Retinal pigment epithelial cell (primary cell): ENCODE measurements at places on chromosomes 2 and 18.

DNA sequence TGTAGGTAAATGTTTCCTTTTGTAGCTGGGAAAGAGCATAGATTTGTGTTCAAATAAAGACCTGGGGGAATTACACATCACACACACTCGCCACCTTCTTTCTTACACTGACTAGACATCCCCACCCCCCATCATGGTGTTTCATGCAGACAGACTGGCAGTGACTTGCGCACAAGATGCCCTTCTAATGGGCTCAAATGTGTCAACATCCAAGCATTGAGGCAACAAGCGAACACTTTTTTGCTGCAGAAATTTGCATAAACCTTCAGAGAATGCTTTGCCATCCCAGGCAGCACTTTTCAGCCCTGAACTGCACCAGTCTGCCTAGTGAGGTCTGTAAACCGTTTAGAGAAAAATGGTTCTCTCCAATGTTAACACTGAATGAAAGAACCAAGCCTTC is 4.5 kb downstream of the HOXD8 start:
- DNase-seq, result no peak

DNA sequence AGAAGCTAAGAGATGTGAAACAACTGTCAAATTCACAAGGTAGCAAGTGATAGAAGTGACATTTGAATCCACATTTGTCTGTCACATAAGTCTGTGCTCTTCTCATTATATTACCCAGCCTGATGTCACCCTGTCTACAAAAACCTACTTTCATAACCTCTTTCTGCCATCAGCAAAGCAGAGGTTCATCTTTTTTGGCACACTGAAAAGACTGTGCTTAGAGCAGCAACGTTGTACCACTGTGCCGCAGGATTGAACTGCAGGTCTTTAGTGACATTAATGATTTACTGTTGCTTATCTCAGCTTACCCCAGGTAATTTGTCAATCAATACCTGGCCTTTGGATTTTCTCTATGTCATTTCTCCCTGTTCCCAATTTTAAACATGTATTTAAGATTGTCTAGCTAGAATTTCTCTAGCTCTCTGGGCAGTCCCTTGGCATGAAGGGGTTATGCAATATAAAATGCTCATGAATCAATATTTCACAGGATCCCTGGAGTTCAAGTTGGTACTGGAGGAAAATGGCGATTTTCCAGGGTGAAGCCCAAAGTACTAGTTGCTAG is 31.4 kb upstream of the TDRD15 start:
- no peak for DNase-seq

DNA sequence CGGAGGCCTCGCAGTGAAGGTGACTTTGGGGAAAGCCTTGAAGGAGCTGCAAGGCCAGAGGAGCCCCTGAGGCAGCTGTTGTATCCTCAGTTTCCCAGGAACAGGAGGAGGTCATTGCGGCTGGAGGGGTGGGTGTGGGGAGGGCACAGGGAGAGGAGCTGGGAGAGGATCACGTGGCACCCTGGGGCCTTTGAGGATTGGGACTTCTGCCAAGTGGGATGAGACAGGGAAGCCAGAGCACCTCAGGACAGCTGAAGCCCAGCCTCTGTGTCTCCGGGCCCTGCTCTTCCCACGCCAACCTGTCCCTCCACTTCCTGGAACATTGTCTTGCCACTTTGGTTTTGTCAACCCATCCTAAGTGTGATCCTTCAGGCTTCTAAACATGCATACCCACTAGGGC is 19.4 kb upstream of the RRM2 start:
- DNase-seq, result no peak

DNA sequence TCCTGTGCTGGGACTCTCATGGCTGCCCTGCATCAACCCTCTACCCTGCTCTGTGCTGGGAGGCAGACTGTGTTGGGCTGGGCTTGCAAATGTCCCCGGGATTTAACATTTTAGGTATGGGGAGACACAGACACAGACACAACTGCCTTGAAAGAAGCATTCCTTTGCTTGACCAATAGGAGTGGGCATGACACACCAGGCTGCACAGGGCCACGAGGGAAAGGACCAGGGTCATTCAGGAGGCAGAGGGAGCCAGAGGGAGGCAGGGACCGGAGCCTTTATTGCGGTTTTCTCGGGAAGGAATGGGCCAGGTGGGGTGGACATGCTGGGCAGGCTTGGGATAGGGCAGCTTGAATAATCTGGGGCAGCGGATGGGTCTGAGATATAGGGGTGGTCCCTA is 238.7 kb upstream of the COPS8 start:
- DNase-seq, result no peak

DNA sequence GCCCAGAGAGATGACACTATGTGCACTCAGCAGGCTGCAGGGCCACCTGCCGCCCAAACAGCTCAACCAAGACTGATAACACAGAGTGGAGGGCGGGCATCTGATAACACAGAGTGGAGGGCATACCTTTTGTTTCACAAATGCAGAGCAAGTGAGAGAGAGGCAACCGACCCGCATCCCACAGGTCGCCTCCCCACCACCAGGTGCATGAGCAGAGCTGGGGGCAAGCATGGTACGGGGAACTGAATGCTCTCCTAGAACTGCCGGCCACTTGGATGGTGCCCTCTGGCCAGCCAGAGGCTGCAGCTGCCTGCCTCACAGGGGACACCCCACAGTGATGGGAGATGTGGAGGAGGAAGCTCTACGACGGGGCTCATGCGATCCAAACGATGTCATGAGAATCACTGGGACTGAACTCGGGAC is 49.5 kb downstream of the ANO7 start:
- DNase-seq, result no peak

GRCh38 chr2:125479143-125479636 is 1176.8 kb upstream of the GYPC start:
- DNase-seq, result no peak

GRCh38 chr2:220521551-220521950 is 894.1 kb downstream of the SLC4A3 start:
- DNase-seq, result no peak

- DNase-seq, result peak; percentile 69
Measured at GRCh38 chr18:5461041-5461440, 82.8 kb downstream of the EPB41L3 start.

- DNase-seq, result no peak
Measured at GRCh38 chr18:77069482-77069881, 63.1 kb downstream of the MBP start.

DNA sequence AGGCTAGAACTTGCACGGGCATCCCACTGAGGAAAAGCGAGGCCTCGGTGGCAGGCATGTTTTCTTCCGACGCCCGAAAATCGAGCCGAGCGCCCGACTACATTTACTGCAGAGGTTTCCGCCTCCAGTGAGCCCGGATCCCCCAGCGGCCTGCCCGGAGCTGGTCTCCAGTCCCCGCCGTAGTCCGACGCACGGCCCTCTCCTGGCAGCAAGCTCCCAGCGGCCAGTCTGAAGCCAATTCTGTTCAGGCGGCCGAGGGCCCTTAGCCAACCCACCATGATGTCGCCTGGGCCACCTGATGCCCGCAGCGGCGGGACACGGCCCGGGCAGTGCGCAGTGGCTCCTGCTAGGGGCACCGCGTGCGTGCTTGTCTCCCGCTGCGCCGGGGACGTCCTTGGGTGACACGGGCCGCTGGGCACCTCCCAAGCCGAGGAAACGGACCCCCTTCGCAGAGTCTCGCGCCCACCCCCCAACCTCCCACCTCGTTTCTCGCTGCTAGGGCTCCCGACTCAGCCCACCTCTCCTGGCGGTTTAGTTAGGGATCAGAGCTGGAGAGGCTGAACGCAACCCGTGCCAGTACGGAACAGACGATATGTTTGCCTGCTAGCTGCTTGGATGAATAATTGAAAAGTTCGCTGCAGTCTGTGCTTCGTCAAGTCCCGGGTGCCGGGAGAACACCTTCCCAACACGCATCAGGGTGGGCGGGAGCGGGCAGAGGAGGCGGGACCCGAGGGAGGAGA is 5.3 kb downstream of the ONECUT2 start:
- DNase-seq, result no peak

- no peak for DNase-seq
Measured at GRCh38 chr2:41973871-41974270, 74.0 kb upstream of the PKDCC start.

- DNase-seq, result no peak
Measured at GRCh38 chr2:85840091-85840490, 48.7 kb downstream of the ST3GAL5 start.

- no peak for DNase-seq
Measured at GRCh38 chr2:217517402-217517801, 485.4 kb downstream of the TNS1 start.

DNA sequence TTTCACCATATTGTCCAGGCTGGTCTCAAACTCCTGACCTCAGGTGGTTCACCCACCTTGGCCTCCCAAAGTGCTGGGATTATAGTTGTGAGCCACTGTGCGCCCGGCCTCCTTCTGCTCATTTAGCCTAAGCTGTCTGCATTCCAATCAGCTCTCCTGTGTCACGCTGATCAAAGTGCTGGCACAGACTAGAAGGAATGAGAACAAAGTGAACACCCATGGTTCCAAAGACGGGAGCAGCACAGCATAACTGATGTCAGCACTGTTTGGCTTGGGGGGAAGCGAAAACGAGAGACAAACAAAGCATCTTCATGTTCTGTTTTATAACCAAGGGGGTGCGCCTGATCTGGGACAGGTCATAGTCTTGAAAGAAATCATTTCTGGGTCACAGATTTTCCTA is 43.3 kb downstream of the DIPK1C start:
- no peak for DNase-seq

DNA sequence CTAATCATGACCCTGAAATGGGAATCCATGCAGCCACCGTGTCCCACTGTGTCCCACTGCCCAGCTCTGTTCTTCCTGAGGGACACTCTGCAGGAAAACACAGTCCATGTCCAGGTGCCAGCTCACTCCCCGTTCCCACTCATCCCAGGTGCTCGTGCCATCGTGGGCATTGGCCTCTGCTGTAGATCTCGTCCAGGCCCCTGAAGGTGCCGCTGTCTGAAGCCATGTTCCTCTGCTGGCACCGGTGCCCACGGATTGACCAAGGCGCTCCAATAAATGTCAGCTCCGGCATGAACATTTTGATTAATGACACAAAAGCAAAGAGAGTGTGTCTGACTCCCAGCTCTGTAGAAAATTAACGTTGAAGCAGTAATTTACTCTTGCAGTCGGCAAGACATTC is 280.1 kb upstream of the SALL3 start:
- DNase-seq, result no peak

DNA sequence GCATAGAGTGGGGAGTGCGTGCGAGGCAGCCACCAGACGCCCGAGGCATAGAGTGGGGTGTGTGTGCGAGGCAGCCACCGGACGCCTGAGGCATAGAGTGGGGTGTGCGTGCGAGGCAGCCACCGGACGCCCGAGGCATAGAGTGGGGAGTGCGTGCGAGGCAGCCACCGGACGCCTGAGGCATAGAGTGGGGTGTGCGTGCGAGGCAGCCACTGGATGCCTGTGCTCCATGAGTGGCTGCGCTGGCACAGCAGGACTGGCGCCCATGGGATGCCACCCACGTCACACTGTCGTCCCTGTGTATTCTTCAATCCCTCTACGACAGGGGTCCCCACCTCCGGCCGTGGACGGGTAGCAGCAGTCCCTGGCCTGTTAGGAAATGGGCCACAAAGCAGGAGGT is 221.9 kb downstream of the HDAC4 start:
- DNase-seq, result no peak

DNA sequence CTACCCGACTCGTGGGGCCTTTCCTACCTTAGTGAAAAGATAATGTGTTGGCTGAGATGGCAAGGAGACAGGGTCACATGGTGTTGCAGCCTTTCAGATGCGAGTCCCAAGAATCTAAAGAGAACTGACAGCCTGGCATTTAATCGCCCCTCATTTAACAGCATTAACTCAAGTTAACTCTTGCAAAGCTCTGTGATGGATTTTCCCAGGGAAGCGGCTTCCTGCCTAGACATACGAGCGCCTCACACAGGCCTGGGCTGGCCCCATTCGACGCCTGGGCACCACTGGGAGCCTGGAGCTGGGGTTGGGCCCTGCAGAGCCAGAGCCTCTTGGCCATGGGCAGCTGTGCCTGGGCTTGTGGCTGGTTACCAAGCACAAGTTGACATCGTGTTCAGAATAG is 140.8 kb downstream of the SEPTIN10 start:
- peak; percentile 77 for DNase-seq

- DNase-seq, result no peak
Measured at GRCh38 chr18:59150236-59150635, 10.6 kb downstream of the SEC11C start.

DNA sequence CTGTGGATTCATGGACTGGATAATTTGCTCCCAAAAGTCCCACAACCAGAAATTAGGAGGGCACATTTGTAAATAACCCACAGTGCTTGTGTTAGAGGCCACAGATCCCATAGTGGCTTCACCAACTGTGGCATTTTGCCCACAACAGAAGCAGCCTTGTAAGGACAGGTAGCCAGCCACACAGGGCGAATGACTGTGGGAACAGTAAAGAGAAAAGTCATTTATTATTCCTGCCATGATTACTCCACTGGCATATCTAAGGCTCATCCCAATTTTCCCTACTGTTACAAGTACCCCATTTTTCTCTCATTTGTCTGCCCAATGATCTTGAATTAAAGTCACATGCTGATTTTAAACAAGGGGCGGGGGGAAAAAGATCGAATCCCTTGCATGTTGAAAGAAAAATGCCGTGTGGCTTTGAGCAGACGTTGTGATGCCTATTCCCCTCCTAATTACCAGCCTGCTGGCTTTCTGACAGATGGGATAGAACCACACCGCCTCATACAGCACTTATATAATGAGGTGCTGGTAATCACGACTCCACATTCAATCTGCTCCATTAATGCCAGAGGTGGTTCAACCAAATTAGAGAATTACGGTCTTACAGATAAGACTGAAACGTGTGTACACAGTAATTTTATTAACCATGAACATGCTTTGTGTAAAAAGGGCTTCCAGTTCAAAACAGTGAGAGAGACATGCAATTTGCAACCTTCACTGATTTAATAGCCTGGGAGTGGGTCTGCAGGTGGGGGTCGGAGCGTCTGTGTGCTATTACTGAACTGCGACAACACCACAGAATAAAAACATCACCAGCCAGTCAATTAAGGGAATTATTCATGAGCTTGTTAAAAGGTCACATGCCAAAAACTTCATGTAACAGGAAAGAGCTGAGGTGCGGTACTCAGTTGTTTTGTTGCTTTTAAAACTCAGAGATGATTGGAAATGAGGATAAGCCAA is 196.0 kb downstream of the TMEM163 start:
- no peak for DNase-seq

GRCh38 chr2:195612611-195613495 is 44.2 kb upstream of the SLC39A10 start:
- DNase-seq, result peak; percentile 74

- no peak for DNase-seq
Measured at GRCh38 chr2:100057901-100058261, 84.5 kb downstream of the AFF3 start.

- DNase-seq, result no peak
Measured at GRCh38 chr2:41495050-41495449, 552.8 kb upstream of the PKDCC start.
